ENCODE measurements at places on chromosomes 3 and 15. TPM values are rescaled to one million over a fixed set of nuclear protein-coding genes. Genes with fewer than 3 reads are reported as not detected.

- DNase-seq = peak; percentile 36
Measured at GRCh38 chr15:42494998-42495360, 455 bp upstream of the SNAP23 start.

GRCh38 chr15:100245487-100245820, 96.3 kb downstream of the ADAMTS17 start:
- no peak for DNase-seq

DNA sequence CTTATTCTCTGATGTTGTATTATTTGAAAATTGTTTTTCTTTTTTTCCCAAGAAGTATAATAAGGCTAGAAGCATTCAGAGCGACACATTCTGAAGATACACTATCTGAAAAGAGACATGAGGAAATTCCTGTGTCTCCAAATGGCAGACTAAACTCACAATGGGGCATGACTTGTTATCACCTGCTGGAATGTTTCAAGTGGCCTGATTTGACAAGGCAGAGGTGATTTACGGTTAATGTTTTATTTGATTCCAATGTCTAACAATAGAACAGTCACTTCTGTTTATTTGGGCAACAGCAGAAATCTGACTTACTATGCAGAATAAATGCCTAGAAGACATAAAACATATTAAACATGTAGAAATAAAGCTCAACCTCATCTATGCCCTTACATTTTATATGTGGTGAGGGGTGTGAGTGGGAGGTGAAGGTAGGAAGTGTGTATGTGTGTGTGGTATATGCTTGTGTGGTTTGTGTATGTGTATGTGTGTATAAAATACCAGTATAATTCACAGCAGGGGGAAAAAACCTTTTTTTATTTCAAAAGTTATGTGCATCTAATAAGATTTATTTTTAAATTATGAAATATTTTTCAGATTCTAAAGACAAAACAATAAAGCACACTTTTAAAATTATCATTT, 1051.7 kb downstream of the ROBO2 start:
- no peak for DNase-seq

DNA sequence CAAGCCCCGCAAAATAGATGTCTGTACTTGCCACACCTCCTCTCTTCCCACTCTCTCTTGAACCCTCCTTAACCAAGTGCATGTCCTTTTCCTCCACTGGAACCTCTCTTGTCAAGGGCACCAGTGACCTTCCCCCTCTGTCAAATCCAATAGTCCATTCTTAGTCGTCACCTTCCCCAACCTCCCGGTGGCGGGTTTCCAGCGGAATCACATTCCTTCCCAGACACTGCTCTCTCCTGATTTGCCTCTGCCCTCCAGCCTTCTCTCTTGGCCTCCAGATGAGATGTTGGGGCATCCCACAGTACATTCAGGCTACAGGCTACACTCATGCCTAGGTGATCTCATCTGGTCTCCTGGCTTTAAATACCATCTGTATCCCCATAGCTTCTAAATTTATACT, 31.1 kb downstream of the SCN5A start:
- DNase-seq = no peak

GRCh38 chr3:132378048-132378762, 39.1 kb upstream of the DNAJC13 start:
- no peak for DNase-seq

- DNase-seq = no peak
Measured at GRCh38 chr15:56920367-56920627, 1.9 kb downstream of the TCF12 start.

- DNase-seq = no peak
Measured at GRCh38 chr3:42246091-42246490, 19.9 kb downstream of the CCK start.

DNA sequence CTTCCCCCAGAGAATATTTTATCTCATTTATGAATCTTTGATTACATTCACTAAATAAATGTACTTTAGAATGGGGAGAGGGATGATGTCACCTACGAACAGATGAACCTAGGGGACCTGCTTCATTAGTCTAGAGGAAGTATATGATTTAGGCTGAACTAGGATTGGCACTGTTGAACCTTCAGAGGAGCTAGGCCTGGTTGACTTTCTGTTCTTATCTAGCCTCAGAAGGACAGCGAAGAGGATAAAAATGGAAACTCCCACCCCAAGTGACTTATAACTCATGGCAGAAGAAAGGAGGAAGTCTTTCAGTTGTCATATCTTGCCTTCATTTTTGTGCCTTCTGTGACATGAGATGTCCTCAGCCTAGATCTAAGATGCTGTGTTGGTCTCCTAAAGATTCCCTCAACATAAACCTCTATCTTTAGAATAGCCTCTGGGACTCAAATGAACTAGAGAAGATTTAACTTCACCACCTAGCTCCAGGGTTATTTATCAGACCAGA, 42.6 kb downstream of the POLG start:
- no peak for DNase-seq

DNA sequence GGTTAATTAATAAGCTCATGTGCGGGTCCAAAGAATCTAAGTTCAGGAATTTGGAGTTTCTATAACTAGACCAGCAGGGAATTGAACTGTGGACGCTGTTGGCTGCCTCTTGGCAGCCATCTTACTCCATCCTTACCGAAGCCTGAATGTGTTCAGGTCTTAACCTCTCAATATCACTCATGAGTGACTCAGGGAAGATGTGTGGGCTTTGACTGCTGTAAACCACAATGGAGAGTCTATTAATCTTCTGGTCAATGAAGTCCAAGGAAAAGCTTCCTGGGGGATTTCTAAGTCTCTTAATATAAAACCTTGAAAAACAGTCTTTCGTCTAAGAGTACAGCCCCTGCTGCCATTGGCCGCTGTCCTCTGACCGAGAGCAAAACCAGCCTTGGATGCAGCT, 46.7 kb upstream of the OXTR start:
- DNase-seq = no peak

GRCh38 chr3:4613366-4613765, 120.2 kb downstream of the ITPR1 start:
- no peak for DNase-seq

DNA sequence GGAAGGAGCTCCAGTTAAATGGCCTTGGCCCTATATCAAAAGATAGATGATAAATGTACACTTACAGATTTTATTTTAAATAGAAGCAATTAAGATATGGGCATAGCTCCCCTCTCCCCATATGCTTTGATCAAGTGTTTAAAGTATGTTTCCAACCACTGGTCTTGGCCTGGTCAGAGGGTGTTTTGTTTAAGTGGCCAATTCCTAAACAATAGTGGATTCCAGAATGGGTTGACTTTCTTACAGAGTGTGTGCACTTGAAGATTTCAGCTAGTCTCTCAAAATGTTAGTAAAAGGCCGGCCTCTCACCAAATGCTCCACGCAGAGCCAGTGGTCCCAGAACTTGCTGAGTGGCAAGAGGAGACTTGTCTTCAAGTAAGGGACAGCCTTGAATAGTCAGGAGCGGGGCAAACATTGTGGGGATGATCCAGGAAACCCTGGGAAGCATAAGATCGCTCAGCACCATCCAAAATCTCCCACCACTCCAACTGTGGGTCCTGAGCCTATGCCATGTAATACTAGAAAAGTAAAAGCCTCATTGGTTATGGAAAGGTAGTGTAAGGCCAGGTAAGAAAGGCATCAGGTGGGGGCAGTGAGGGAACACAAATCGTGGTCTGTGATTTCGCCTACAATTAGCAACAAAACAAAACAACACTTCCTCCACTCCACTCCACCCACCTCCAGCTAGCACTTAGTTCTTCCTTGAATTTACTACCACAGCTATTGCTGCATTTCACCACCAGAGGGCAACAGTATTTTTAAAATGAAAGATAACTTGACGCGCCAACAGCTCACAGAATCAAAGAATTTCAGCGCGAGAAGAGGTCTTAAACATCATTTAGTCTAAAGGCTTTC, 4.8 kb downstream of the RARRES1 start:
- DNase-seq = peak; percentile 67

- DNase-seq = no peak
Measured at GRCh38 chr15:80931191-80931590, 58.4 kb downstream of the MESD start.

- peak; percentile 63 for DNase-seq
Measured at GRCh38 chr3:33883538-33883950, 85.1 kb downstream of the PDCD6IP start.

- no peak for DNase-seq
Measured at GRCh38 chr3:120111898-120112297, 17.7 kb upstream of the GSK3B start.

The SH3BP5 gene
- polyA plus RNA-seq = 47.2 TPM

DNA sequence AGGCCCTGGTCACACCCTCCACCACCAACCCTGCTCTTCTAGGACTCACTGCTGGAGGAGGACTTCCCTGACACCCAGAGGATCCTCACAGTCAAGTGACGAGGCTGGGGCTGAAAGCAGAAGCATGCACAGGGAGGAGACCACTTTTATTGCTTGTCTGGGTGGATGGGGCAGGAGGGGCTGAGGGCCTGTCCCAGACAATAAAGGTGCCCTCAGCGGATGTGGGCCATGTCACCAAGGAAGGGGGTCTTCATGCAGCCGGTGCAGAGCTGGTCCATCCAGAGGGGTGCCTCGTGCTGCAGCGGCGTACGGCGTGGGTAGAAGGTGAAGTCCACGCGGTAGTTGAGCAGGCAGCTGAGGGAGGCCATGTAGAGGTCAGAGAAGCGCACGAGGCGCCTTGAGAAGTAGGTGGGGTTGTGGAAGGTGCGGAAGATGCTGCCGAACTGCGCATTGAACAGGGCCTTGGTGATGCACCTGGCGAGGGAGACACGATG, 9.4 kb downstream of the NT5DC2 start:
- no peak for DNase-seq

DNA sequence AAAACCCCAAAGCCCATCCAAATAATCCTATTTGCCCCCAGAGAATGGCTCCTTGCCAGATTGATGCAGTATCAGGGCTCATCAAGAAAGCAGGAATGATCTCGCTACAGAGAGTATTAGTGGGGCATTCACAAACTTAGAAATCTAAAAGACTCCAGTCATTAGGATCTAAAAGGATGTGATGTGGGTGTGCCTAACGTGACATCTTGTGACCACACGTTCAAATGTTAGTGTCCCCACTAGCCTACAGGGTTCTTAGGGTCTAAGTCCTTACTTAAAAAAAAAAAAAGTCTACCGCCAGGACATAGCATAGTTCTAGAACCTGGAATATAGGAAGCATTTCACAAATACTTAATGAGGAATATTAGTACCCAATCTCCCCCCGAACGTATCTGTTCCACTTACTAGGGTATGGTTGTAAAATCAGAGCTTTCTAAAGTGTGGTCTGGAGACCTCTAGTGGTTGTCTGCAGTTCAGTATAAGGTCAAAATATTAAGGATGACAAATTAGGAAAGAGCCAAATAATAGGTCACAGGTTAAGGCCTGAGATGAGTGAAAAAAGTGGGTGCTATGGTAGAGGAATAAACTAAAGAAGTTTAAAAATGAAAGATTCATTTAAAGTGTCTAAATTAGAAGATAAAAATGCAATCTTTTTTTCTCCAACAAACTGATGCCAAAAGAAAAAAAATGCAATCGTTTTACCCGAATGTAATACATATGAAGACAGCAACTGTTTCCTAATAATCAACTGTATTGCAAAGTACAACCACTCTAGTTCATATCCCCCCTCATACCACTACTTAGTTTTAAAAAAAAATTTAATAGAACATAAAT, 4.2 kb upstream of the CHRM5 start:
- no peak for DNase-seq

GRCh38 chr3:184728010-184728527, 16.2 kb upstream of the MAGEF1 start:
- no peak for DNase-seq

GRCh38 chr15:34349769-34350168, 6.7 kb downstream of the NUTM1 start:
- DNase-seq = no peak

GRCh38 chr15:89333011-89333860, 1.4 kb downstream of the POLG start:
- no peak for DNase-seq

The MYEF2 gene
- polyA plus RNA-seq = 159 TPM

The NR2E3 gene
- 1.0 TPM for polyA plus RNA-seq

GRCh38 chr3:158713094-158713499, 19.2 kb downstream of the RARRES1 start:
- DNase-seq = no peak

DNA sequence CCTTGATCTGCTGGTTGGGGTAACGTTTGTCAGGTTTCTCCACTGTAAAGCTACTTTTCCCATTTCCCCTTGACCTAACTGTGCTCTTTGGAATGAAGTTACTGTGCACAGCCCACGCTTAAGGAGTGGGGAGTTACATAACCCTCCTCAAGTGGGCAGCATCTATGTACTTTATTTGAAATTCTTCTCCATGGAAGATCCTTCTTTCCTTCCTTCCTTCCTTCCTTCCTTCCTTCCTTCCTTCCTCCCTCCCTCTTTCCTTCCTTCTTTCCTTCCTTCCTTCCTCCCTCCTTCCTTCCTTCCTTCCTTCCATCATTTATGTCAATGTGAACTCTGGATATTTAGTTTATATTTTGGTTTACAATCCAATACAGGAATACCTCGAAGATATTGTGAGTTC, 77.1 kb upstream of the TRA2B start:
- no peak for DNase-seq

DNA sequence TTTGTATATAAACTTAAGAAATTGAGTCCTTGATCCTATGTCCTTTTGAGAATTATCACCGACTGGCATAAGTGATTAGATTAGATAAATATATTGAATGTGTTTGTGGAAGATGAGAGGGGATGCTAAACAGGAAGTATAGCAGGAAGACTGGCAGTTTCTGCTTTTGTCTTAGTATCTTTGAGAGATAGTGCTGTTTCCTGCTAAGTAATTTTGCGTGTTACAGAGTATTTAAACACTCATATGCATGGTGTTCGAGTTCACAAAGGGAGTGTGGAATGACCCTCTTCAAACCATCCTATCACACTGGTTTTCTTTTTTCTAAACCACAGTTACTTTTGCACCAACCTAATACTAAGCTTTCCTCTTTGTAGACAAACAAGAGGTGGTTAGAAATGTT, 106.0 kb downstream of the KLHL25 start:
- no peak for DNase-seq

The BOC gene
- polyA plus RNA-seq = 26.6 TPM

The MYO5C gene
- 32.7 TPM for polyA plus RNA-seq

The C3orf85 gene
- 17.9 TPM for polyA plus RNA-seq

The TAGLN3 gene
- 2.3 TPM for polyA plus RNA-seq

- DNase-seq = peak; percentile 71
Measured at GRCh38 chr3:185677146-185677829, 91.2 kb downstream of the SENP2 start.
